Activated CD8-positive, alpha-beta memory T cell treated with anti-CD3 and anti-CD28 coated beads for 4 hours (primary cell): ENCODE measurements at places on chromosomes 7 and 10.

DNA sequence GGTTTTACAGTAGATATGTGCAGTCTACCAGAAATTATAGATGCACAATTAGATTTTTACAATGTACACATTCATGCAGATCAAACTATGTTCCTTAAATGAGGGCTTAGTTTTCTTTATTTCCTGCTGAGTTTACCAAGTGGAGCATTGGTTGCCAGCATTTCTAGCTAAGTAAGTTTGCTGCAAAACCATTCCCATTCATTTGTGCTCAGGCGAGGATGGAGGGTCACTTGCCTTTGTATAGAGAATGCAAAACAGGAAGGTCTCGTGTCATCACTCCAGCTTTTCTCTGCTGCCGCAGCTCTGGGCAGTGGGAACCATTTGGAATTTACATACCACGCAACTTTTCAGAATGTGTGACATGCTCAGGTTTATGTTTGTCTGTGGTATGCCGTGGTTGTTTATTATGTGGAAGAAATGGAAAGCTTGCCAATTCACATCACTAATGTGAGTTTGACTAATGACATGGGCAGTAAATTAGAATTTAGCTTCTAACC is 198.6 kb downstream of the TRIL start:
- no peak for DNase-seq

DNA sequence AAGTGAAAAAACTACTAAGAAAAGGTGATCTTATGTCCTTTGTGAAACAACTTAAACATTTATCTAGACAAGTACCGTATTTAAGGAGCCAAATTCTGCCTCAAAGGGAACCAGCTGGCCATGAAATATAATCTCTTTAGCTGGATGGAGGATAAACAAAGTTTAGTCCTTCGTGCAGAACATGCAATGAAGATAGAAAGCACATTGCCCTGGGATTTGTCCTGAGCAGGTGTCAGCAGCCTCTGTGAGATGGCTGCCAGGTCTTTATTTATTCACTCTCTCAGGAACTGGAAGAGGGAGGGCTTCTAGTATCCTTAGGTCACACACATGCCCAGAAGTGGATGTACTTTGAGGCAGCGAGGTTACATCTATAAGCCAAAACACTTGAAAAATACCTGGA is 57.4 kb upstream of the CASD1 start:
- no peak for DNase-seq

DNA sequence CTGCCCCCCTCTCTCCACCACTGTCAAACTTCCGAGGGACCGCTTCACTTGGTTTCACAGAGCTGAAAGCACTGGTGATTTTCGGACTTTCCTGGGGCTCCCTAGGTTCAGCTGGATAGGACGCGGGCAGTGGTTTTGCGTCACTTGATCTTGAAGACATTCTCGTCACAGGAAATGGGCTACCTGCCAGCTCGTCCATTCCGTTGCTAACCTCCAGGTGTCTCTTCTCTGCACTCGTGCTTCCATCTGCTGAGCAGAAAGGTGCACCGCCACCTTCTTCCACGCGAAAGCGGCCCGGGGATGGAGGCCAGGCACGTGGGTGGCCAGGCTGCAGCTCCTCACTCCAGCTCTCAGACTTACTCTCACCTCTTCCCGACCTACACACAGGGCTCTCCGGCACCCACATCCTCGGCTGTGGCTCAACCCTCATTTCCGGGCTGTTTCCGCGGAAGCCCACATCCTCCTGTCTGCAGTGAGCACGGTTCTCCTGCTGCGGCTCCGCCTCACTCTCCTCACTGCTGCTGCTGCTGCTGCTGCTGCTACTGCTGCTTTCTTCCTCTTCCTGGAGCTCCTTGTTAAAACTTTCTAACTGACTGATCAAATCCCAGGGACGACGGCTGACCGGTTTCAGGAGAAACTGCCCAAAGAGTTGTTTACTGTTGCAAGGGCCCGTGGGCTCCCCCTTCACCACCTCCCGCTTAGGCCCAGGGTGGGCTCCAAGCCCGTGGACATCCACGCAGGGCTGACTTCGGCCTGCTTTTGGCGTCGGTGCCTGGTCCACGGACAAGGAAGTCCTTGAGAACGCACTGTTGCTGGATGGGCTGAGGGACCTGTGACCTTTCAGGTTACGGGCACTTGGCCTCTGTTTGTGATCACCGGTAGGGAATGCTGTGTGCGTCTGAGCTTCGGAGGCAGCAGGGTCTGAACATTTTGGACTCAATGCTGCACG is 32.1 kb downstream of the JCAD start:
- peak; percentile 66 for DNase-seq

- no peak for DNase-seq
Observed at GRCh38 chr10:72445851-72446250, 91.1 kb upstream of the DNAJB12 start.

DNA sequence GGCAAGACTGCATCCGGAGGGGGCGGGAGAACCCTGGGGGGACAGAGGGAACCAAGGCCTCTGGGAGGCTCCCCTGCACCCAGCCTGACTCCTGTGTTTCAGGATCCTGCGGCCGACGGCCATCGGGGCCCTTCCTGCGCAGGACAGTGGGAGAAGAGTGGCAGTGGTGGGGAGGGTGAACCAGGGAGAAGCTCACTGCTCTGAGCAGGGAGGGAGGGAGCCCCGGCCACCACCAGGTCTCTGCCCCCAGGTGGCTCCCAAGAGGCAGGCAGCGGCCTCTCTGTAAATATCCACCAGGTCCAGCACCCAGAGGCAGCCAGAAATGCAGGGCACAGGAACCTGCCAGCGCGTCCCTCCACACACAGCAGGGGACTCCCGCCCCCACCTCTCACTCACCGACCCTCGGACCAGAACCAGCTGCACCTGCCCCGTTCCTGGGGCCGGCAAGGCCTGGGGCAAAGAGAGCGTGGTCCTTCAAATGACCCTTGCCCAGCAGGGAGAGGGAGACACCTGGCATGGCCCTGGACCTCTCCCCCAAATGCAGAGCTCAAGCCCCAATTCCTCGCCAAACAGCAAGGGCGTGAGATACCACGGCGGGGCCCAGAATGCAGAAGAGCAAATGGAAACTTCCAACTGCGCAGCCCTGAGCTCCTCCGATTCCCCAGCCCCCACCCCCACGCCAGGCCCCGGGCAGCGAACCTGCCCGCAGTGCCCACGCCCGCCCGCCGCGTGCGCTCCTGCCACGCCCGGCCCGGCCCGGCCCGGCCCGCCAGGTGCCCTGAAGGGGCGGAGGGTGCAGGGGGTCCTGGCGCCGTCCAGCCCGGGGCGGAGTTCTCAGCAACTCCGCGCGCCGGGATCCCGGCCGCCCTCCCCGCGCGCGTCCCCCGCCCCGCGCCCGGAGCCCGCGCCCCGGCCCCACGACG is 805 bp downstream of the RASGEF1A start:
- DNase-seq = no peak

GRCh38 chr10:87519582-87519981 is 14.9 kb downstream of the MINPP1 start:
- no peak for DNase-seq

GRCh38 chr10:53130337-53130736 is 357.8 kb upstream of the MBL2 start:
- no peak for DNase-seq

DNA sequence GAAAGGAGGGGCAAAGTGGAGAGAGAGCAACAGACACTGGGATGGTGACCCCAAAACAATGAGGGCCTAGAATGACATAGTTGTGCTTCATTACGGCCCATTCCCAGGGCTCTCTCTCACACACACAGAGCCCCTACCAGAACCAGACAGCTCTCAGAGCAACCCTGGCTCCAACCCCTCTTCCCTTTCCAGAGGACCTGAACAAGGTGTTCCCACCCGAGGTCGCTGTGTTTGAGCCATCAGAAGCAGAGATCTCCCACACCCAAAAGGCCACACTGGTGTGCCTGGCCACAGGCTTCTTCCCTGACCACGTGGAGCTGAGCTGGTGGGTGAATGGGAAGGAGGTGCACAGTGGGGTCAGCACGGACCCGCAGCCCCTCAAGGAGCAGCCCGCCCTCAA is 20.7 kb downstream of the PRSS2 start:
- DNase-seq = no peak

- no peak for DNase-seq
Observed at GRCh38 chr7:78226059-78226719, 427.6 kb downstream of the PHTF2 start.

DNA sequence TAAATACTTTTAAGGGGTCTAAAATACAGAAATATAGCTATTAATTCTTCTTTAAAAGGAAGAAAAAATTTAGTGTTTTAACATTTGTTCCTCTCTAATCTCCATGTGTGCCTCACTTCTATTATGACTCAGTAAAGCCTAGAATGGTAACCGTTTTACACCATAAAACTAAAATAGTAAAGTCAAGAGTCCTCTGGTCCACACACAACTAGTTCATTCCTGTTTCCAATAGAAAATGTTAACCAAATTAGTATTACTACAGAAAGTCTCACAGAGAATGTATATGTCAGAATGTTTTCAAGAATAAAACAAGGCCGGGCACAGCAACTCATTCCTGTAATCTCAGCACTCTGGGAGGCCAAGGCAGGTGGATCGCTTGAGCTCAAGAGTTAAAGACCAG is 55.8 kb downstream of the CNOT4 start:
- no peak for DNase-seq

DNA sequence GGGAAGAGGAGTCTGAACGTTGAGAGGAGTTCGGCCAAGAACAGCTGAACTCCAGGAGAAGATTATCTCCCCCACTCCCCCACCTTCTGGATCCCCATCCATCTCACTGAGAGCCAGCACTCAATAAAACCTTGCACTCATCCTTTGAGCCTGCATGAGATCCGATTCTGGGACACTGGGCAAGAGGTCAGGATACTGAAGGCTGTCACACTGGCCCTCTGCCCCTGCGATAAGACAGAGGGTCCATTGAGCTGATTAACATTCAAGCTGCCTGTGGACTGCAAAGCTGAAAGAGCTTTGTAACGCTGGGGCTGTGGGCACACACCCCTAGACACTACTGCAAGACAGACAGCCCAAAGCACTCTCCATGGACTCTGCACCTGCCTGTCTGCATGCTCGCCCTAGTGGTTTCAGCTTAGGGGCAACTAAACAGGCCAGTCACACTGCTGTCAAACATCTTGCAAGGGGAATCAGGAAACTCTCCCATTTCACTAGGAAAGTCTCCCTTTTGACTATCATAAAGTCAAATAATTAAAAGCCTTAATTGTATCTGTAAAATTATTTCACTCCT is 42.3 kb upstream of the CNTNAP2 start:
- no peak for DNase-seq
